ENCODE measurements at places on chromosomes 7 and 10.

DNA sequence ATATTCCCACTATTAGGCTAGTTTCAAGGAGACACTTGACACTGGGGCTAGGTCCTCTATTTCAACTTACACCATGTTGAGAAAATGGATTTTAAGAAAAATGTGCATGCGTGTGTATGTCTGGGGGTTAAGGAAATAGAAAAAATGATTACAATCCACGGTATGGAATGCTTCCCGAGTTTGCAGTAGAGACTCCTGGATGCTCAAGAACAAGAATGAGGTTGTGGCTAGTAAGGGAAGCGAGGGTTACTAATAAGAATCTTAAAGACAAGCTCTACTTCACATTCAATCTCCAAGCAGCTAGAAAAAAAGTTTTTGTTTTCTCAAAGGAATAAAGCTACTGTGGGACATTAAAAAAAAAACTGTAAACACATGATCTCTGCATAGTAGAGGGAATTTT is 54.7 kb downstream of the ANK3 start:
- no peak for DNase-seq

DNA sequence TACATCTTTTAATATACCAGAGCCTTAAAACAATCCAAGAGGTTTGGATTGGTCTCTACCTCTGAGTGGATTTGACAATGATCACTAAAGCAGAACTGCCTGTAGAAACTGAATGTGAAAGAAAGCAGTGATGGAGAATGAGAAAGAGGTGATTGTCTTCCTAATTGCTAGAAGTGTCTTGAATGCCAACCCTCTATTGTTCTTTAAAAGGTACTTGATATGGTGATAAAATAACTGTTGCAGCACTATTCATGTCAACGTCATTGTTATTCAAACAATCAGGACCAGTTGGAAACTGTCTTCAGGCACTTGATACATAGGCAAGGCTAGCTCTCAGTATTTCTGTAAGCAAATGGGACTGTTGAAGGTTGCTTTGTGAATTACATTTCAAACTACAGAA is 47.9 kb upstream of the ITPRID1 start:
- DNase-seq: no peak

DNA sequence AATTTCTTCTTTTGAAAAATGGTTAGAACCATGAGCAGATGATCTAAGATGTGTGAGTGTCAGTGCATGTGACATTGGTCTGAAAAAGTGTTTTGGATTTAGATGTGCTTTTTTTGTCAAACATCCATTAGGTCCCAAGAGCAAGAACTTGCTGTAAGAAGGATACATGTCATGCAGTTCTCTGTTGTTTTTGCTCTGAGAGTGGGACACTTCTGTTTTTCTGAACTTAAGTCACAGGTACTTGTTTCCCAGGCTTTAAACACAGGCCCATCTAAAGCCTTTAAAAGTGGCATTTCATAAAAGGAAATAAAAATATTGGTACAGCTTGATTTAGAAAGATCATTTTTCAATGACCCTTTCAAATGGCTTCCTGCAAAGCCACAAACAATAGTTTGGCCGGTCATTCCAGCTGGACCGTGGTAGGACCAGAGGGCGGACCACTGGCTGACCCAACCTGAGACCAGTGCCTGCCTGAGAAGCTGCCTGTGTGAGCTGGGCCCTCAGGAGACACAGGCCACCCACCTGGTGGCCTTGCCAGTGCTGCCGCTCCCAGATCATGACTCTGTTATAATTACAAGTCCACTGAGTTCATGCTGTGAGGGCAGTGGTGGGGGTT is 92.7 kb downstream of the EEPD1 start:
- no peak for DNase-seq

DNA sequence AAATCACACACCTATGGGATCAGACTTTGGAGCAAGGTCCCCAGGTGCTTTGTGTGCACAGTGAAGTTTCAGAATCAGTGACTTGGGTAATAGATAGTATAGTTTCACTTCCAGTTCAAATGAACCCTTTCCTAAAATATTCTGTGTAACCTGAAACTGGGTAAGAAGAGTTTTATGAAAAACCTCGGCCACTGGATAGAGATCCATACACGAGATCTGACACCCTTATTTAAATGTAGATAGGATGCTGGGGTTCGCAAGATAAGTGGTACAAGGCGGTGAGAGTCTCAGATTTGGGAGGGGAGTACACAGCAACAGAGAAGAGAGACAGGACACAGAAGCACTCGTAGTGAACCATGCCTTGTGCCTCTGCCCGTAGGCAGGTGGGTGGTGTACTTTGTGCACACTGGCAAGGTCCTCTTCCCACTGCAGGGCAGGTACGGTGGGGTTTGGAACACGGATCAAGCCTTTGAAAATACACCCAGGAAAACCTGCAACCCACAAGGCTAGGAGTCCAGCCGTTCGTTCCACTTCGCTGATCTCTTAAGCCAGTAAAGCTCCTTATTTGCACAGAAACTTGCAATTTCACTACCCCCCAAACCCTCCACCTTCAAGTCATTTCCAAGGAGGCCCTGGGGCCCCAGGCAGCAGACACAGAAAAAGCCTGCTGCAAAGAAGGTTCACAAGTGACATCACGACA is 162.8 kb downstream of the USP6NL start:
- no peak for DNase-seq

- no peak for DNase-seq
Observed at GRCh38 chr7:69208848-69209247, 389.4 kb upstream of the AUTS2 start.

DNA sequence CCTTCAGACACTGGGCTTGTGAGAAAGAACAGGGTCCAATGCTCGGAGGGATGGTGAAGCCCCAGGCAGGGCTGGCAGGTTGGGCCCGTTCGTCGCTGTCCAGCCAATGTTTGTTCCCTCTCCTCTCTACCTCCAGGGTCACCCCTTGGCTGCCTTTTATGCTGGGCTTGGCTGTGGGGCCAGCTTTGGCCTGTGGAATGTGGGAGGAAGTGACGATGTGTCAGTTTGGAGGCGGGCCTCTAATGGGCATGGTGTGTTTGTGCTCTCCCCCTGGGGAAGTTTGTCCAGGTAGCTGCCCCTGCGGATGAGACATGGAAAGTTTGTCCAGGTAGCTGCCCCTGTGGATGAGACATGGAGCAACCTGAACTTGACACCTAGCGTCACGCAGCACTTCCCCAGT is 236.7 kb downstream of the GLRX3 start:
- no peak for DNase-seq

DNA sequence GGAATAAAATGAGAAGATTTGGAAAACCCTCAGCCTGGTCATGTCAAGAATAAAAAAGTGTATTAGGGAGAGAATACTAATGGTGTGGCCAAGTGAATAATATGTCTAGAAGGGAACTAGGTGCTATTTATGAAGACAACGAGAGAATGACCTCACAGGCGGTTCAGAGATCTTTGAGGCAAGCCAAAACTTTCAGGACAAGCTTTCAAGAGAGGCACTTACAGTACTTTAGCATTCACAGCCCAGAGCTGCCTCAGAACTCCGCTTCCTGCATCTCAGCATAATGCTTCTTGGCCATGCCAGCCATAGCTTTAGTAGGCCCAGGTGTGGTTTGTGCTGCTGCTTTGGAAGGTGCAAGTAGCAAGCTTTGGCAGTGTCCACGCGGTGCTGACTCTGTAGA is 37.2 kb upstream of the CCDC7 start:
- no peak for DNase-seq

DNA sequence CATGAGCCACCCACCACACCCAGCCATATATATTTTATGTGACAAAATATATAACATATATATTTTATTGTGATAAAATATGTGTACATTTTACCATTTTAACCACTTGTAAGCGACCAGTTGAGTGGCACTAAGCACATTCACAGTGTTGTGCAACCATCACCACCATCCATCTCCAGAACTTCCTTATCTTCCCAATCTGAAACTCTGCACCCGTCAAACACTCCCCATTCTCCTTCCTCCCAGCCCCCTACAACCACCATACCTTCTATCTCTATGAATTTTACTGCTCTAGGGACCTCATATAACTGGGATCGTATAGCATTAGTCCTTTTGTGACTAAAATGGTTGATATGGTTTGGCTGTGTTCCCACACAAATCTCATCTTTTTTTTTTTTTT is 20.8 kb upstream of the CYTH3 start:
- no peak for DNase-seq

DNA sequence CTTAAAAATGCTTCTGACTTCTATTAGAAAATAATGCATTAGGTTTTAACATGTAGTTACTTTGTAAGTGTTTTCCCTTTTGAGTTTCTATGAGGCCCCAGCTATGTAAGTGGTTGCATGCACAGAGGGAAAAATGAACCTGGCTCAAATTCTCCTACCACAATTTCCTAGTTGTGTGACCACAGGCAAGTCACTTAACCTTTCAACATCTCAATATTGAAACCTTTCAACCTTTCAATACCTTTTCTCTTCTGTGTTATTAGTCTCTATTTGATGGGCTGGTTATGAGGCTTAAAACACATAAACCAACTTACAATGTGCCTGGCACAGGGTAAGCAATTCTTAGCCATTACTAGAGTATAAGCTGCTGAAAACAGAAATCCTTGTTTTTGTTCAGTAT is 203.0 kb downstream of the KCND2 start:
- DNase-seq: no peak

DNA sequence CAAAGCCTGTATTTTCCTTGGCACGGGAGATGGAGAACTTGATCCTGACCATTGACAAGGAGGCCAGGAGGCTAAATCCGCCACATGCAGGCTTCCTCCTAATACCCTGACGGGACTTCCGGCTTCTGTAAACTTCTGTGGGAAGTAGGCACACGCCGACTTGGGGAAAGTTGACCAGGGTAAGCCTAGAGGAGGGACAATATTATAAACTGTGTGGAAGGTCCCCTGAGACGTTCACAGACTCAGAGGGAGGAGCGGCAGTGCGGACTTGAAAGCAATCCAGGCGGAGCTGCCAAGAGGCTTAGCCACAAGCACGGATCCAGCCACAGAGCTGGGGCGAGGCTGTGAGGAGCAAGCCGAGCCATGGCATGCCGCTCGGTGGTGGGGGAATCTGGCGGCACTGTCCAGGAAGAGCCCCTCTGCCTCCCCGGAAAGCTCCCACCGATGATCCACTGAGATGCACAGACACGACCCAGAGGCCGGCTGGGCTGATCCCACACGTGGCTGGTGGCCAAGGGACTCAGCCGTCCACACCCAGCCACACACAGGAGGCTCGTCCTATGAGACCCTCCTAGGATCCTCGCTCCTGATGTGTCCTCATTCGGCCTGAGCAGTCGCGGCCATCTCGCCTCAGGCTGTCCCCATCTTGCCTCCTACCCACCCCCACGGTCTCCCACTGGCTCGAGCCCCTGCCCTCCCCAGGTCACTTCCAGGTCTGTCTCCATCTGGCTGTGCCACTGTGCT is 40.0 kb upstream of the INSIG1 start:
- DNase-seq: no peak

DNA sequence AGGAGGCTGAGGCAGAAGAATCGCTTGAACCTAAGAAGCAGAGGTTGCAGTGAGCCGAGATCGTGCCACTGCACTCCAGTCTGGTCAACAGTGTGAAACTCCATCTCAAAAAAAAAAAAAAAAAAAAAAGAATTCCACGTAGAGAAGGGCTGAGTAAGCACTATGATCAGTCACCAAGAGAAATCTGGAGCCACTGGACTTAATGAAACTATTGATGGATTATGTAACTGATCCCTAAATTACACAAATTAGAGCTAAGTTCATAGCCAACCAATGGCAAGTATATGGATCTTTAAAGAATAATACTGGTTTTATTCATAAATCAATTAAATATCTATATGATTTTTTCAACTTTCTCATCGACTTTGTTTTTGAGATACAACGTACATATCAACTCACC is 72.2 kb upstream of the ABLIM1 start:
- no peak for DNase-seq

Measured in RWPE2 (cell line).